Lower leg skin (tissue), 4 donors: ENCODE measurements at places on chromosomes 12 and 14.

- DNase-seq, result no peak
Measured at GRCh38 chr12:20557096-20557495, 138.0 kb upstream of the SLCO1C1 start.

DNA sequence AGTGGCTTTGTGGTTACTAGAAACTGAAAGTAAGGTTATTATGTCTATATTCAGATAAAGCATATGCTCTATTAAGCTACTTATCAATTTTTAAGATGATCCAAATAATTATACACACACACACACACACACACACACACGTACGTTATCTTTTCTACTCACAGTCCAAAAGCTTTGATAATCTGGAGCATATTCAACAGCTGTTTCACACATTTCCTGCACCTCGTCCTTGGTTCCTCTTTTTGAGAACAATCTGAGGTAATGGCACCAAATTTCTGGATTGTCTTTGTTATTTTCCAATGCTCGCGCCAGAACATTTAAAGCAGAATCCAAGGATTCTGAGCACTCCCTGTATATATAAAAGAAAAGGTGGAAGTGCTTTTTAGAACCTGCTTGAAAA is 37.5 kb downstream of the ZFC3H1 start:
- DNase-seq, result no peak

GRCh38 chr12:26124446-26125399 is at the start of gene BHLHE41:
Gene BHLHE41 (minus strand): TSS chr12:26125037. CDS start chr12:26124779, 258 bp downstream.
- DNase-seq, result peak; percentile 56

GRCh38 chr12:50074936-50075807 is 10.0 kb upstream of the SMARCD1 start:
- peak; percentile 97 for DNase-seq

GRCh38 chr14:31090883-31091764 is 64.9 kb upstream of the STRN3 start:
- peak; percentile 85 for DNase-seq

- no peak for DNase-seq
Measured at GRCh38 chr12:28313631-28314030, 123.4 kb downstream of the CCDC91 start.

- no peak for DNase-seq
Measured at GRCh38 chr14:92553438-92553837, 39.9 kb downstream of the RIN3 start.

DNA sequence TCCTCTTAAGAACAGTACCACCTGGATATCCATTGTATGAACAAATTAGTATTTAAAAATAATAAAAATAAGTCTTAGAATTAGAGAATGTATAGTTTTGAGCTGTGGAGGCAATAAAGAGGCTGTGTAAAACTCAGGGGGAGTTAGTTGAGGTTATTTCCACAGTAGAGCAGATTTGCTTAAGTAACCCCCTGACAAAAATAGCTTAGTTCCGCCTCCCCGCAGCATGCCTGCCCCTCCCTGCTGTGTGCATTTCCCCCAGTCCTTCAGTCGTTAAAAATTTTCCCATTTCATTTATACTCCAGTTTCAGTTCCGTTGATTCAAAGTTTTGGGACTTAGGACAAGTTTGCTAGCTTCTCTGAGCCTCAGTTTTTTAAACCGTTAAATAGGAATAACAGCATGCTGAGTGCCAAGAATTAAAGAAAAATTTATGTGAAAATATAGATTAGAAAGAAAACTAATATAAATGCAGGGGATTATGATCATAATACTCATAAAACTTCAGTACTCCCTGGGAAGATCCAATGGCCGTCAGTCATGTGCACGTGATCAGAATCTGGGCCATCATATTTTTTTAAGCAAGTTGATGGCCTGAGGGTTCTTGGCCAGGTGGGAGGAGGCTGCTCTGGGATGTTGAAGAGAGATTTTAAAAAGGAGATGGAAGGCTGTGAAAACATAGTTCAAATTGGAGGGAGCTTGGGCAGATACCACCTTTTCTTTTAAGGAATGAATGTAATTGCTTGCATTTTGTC is 14.5 kb upstream of the SLC38A2 start:
- DNase-seq, result no peak
